Activated CD4-positive, alpha-beta memory T cell treated with anti-CD3 and anti-CD28 coated beads for 36 hours (primary cell): ENCODE measurements at places on chromosomes 2 and 18.
A peak's percentile ranks its signal among the peaks of the same experiment; 100 is the strongest.

DNA sequence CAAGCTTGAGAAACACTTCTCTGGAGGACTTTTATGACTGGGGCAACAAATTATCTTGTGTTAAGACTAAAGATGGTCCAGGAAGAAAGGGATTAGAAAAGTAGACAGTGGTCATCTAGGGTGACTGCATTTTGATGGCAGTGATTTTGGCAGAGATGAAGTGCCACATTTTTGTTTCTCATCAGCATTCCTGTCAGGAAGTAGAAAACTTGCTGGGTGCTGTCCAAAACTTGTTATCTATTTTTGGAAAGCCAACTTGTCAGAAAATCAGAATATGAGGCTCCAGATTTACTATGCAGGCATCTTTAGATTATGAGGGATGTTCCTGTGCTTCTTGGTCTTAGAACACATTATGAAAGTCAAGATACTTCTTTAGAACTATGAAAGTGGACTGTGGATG lies 29.0 kb upstream of the CALCRL start:
- DNase-seq = no peak

GRCh38 chr2:65465857-65466256 lies 33.5 kb upstream of the SPRED2 start:
- DNase-seq = no peak

DNA sequence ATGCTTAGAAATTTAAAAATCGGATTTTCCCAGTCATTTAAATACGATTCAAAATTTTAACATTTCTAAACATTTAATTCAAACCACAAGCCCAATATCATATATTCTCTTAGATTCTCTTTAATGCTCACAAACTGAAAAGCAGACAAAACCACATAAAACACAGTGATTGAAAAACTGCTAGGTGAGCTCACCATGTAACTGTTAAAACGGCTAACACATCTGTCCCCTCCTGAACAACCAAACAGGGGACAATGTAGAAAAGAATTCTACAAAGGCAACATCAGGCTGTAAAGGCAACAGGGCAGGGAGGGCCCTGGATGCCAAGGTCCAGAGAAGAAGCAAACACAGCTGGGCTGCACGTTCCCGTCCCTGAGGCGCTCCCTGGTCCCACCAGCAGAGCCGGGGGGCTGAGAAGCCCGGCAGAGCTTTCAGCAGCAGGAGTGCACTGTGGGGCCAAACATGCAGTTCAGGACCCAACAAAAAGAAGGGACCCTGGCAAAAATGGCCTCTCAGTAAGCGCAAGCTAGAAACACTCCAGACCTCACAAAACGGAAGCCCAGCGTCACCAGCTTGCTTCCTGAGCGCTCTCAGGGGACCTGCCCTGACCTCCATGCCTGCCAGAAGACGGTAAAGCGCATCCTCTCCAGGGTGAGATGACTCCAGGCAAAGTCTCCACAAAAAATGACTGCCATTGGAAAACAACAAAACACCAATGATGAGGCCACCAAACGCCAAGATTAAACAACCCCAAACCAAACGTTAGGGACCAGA lies 40.5 kb downstream of the NDUFA10 start:
- no peak for DNase-seq

GRCh38 chr2:70657246-70657645 lies 103.6 kb upstream of the TGFA start:
- no peak for DNase-seq

GRCh38 chr2:70336552-70336951 lies 34.7 kb upstream of the FAM136A start:
- no peak for DNase-seq

GRCh38 chr2:238391042-238391689 lies 35.6 kb upstream of the ASB1 start:
- DNase-seq = no peak

DNA sequence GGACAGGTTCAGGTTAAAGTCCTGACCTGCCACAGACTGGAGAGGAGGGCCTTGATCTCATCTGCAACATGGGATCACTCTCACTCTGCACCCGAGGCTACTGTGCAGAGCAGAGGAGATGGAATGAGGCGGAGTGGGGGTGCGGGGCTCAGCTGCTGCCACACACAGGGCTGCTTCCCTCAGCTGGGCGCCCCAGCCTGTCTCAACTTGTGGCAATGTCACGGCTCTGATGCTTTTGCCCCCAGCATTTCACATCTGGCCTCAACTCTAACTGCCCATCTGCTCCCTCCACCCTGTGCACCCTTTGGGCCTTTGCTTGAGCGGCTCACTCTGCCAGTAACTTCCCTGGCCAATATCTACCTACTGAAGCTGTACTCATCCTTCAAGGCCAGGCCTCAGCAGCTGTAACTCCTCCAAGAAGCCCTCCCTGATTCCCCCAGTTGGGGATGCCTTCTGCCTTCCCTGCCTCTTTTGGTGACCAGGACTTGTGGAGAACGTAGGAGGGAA lies 70.3 kb downstream of the POLR1A start:
- no peak for DNase-seq

DNA sequence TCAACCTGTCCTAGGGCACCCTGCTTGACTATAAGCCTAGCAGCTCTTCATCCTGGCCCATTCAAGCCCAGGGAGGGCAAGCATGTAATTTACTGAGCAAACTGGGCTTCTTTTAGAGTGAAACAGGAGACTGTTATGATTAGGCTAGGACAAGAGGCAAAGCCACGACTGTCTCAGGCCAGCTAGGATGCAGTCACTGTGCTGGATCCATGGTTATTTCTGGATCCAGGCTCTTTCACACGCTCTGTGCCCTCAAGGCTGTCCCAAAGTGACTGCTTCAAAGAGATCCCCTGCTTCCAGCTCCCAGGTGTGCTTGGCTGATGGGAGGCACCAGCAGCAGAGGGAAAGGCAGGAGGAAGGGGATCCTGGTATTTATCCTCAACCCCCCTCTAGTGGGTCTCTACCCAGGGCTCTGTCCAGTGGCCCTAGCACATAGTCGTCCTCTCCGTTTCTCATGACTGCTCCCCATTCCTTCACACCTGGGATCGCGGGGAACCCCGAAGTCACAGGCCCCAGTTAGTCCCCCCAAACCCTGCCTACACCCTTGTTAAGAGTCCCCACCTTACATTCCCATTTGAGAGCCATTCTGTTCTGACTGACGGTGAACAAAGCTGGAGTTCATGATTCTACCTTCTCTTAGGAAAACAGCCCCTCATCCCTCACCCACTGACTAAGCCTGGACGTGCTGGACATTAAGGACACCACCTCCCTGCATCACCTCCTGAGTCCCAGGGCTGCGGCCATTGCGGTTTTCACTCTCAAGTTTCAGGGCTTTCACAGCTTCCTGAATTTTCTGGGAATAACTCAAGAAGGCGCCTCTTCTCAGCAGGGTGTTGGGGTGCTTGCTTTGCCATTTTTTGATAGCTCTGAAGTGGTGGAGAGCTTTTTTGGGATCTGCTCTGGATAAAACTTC lies 63.2 kb downstream of the POLR1A start:
- DNase-seq = no peak

- no peak for DNase-seq
Observed at GRCh38 chr2:65658881-65659280, 226.5 kb upstream of the SPRED2 start.

- DNase-seq = no peak
Observed at GRCh38 chr2:85447222-85447585, 28.7 kb downstream of the SH2D6 start.

DNA sequence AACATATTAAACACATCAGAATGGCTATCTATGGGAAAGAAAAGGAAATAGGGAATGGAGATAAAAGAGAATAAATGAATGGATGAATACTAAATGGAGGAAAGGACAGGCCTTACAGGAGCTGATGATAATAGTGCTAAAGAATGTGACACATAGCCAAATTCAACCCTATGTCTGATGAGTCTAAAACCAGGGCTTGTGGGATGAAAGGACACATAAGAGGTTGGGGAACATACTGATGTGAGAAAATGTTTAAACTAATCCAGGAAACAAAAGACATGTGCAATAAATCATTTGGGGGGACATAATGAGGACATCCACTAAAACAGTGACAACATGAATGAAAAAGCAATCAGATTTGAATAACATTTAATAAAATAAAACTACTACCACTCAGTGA lies 120.0 kb downstream of the DYM start:
- DNase-seq = no peak

- DNase-seq = no peak
Observed at GRCh38 chr2:114119862-114120261, 230.0 kb downstream of the ACTR3 start.

GRCh38 chr2:14773696-14774095 lies 141.2 kb downstream of the LRATD1 start:
- no peak for DNase-seq

DNA sequence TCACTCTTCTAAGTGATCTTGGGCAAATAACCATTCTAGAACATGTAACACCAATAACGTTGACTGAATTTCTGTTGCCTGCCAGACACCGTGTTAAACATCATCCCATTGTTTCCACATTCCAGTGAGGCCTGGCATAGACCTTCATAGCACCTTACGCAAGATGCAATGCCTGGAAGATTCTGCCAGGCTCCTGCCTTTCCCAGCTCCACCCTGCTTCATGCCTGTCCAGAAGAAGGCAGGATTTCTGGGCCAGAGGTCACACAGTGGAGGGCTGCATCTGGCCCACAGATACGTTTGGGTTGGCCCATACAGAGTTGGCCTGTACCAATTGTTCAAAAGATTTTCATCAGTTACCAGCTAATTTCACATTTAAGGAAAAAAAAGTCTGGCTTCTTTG lies 46.3 kb downstream of the EN1 start:
- DNase-seq = no peak

- DNase-seq = no peak
Observed at GRCh38 chr2:177810906-177811305, 261.7 kb downstream of the PDE11A start.

GRCh38 chr2:136116151-136116812 lies 1.7 kb downstream of the CXCR4 start:
- peak; percentile 82 for DNase-seq

DNA sequence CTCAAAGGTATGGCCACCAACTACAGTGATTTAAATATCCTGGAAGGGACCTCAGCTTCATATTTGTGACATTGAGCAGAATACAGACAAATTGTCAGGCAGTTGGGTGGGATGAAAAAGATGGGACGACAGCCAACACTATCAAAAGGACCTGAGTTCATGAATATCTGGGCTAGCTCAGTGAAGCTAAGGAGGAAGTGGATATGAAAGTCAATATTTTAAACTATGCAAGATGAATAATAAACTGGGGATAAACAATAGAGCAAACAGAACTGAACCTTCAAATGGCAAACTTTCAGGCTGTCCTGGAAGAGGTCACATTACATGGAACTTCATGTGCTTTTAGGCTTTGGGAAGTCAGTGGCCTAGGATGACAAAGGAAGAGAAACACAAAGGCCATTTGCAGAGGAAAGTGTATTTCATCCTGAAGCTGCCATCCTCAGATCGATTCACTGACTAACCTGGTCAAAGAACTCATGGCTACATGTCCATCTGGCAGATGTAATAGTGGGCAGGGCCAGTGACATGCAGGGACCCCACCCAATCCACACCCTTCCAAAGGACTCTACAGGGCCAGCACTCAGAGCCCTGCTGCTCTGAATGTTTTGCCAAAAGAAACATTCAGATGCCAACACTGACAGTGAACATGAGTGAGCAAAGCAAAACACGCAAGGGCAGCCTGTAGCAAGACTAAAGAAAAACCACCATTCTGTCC lies 175.7 kb downstream of the ETAA1 start:
- no peak for DNase-seq

GRCh38 chr2:108449410-108450130 lies 564 bp downstream of the GCC2 start:
- DNase-seq = peak; percentile 57

DNA sequence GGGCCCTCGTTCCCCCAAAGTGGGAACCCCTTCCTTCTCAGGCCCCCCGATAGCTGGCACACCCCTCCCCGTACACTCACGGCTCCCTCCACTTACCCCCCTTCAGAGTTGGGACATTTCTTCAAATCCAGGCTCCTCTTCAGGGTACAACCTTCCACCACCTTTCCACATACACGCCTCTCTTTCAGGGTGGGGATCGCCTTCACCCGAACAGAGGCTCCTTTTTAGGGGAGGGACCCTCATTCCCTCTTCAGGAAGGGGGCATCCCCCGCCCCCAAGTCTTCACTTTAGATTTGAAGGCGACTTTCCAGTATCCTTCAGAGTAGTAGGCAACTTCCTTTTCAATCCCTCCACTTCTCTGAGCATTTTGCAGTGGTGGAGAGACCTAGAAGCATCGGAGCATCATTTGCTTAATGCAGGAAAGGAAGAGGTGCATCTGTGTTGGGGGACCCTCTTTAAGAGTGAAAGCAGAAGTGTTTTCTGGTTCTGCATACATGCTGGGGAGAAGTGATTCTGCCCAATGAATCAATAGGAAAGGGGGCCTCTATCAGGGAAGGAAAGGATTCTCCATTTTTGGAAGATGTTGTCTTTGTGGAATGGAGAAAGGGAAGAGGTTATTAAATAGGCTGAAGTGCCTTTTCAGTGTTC lies 845 bp downstream of the EML4 start:
- DNase-seq = no peak

- no peak for DNase-seq
Observed at GRCh38 chr2:100983684-100984310, 18.3 kb upstream of the RPL31 start.

- DNase-seq = no peak
Observed at GRCh38 chr2:105867587-105867986, 122.9 kb downstream of the NCK2 start.

- DNase-seq = no peak
Observed at GRCh38 chr2:212918336-212918735, 233.1 kb downstream of the IKZF2 start.

GRCh38 chr2:174183076-174183475 lies 65.3 kb downstream of the OLA1 start:
- DNase-seq = no peak

DNA sequence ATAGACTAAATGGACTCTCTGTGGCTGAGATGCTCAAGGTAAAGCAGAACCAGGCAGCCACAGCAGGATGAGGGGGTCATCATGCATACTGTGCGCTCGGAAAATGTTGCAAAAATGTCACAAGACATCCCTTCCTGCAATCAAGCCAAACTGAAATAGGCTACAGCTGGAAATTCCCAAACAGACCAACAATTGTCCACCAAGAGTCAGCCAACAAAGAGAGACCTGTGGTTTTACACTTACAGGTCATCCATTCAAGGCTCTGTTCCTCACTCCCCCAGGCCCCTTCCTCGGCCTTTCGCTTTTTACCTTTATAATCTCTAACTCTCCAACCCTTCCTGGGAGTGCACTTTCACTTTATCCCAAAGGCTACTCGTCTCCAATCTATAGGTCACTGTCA lies 1066.9 kb downstream of the TSN start:
- DNase-seq = no peak

DNA sequence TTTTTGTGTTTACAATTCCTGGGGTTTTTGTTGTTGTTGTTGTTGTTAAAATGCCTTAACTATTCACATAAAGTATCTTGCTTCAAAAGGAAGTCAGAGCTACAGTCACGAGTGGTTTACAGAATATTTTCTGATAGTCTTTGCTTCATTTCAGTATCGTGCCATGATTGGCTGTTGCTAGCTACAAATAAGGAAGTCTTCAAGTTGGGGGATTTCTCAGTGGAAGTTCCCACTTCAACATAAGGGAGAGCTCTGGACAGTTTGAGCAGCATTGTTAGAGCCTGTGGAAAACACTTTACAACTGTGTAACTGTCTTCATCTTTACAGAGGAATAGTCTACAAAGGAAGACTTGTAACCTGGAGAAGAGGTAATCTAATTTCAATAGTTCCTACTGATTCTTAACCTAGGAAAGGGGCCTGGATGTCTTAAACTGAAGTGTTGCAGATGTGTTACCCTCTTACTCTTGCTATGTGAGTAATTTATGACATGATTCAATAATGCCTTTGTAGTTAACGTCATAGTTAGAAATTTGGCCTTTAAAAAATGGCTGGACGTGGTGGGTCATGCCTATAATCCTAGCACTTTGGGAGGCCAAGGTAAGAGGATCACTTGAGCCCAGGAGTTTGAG lies 23.4 kb upstream of the TANK start:
- peak; percentile 35 for DNase-seq
